ENCODE measurements at places on chromosomes 1 and 21.

DNA sequence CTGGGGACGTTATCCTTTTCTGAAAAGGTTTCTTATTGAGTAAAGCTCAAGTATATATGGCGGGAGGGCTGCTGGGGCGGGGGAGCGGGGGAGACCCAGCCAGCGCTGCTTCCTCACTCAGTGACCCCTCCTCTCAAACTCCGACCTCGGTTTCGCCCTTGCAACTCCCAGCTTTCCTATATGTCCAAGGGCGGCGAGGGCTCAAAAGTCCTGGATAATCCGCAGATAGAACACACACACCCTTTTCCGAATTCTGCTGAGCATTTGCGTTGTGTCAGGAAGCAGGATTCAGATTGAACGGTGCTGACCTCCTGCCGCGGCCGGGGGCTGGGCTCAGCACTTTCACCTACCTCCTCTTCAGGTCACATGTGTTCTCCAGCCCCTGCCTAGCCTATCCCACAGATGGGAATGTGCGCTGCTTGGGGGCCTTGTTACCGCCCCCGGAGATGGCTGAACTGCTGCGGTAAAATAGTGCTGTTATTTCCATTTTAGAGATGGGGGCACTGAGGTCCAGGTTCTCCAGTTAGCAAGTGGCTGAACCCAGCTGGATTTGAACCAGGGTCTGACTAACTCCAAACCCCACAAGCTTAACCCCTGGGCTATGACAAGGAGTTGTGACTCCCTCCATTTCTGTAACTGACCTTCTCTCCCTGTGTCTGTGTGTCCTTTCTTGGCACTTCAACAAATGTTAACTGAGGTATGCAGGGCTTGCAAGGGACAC is 795 bp upstream of the AHDC1 start:
- no peak for DNase-seq

GRCh38 chr1:156858555-156858956 is 361 bp downstream of the INSRR start:
- DNase-seq, result no peak

DNA sequence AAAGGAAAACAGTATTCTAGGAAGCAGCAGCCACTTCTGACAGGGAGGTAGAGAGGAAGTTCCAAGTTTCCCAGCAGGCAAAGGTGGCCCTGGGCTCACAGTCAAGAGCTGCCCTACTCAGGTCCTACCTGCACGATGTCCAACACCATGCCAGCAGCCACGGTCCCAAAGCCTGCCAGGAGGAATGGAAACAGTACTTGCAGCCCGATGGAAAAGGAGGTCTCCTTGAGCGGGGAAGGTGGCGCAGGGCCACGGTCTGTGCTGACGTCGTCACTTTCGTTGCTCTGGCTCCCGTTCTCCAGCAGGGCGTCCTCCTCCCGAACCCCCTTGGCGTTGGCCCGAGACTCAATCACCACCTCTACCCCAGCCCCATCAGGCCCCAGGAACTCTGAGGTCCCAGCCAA is 3.1 kb downstream of the SLC41A1 start:
- DNase-seq, result no peak

DNA sequence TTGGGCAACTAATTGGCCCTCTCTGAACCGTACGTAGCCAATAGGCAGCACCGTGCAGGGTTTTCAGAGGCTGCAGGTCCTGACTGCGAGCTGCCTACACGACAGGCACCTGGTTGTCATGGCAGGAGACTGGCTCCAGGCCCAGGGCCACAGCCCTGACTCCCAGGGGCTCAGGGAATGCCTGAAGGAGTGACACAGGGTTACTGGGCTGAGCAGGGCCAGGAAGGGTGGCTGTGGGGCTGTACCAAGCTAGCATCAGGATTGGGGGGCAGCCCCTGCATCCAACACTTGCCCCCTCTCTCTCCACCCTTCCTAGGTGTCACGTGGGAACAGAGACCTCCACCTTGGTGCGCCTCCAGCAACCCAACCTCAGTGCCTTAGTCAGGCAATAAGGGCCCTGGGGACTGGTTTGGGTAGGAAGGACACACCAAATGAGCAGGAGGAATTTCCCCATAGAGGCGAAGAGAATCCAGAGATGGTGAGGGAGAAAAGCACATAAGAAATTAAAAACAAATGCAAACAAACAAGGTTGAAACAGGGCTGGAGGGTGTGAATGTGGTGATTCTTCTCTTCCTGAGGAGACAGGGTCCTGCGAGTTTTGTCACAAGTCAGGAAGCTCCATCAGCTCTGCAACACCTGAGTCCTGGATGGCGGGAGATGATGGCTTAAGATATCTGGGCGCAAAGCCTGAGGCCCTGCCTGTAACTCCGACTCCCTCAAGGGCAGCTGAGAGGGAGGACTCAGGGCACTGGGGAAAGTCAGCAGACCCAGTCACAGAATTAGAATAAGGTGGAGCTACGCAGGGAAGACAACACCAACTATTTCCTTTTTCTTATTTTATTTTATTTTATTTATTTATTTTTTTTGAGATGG is 19.7 kb upstream of the RNU1-4 start:
- DNase-seq, result no peak

DNA sequence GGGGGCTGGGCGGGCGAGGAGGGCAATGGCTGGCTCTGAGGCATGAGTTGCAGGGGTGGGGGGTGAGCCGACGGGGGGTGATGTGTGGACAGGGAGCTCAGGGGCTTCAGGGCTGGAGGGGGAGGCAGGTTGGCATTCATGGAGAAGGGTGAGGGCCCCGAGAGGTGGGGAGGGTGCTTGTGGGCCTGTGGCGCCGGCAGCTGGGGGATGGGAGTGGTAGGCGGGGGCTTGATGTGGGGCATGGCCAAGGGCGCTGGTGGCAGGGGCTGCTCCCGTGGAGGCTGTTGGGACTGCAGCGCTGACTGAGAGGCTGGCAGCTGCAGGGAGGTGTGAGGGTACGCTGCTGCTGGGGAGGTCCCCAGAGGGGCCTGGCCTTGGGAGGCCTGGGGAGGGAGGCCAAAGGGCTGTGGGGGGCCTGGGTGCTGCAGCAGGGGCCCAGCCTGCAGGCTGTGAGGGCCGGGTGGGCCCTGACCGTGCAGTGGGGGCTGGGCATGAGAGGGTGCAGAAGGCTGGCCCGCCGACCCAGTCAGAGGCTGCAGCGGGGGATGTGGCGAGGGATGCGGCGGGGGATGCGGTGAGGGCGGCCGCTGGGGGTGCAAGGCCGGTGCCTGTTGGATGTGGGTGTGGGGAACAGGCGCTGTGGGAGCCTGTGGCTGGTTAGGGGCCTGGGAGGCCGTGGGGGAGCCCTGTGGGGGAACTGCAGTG is 42.7 kb downstream of the SLC45A1 start:
- no peak for DNase-seq

- DNase-seq, result no peak
These were observed 6.2 kb downstream of the ZNF691 start for GRCh38 chr1:42852608-42852980.

DNA sequence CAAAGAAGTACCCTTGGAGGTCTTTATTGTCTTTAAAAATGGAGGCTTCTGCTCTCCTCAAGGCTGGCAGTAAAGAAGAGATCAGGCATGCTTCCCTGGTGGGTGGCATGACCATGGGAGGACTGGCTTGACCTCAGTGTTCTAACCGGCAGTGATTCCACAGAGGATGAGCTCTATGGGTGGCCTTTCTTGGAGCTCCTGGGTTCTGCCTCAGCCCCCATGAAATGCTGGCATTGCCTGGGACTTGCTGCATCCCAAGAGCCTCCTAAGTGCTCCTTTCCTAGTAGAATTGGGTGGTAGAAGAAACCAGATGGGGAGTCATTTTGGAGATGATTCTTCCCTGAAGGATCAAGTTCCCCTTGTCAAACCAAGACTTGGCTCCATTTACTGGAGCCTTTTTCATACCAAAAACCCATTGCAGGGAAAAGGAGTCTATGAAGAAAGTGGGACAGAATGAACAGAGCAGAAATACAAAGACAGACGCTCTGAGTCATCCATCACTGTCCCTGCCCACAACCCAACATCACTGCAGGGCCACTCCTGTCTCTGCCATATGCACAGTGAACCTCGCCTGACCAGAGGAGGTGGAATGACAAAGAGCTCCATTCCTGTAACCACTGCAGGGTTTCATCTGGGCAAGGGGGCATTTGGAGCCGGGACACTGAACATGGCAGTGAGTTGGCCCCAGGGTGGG is 42.4 kb downstream of the RIMS3 start:
- no peak for DNase-seq

- no peak for DNase-seq
These were observed 5.4 kb downstream of the HSD11B1 start for GRCh38 chr1:209710093-209710492.

GRCh38 chr1:96715482-96715881 is 6.1 kb upstream of the PTBP2 start:
- no peak for DNase-seq

GRCh38 chr1:99600782-99601181 is 45.1 kb upstream of the PALMD start:
- DNase-seq, result no peak

DNA sequence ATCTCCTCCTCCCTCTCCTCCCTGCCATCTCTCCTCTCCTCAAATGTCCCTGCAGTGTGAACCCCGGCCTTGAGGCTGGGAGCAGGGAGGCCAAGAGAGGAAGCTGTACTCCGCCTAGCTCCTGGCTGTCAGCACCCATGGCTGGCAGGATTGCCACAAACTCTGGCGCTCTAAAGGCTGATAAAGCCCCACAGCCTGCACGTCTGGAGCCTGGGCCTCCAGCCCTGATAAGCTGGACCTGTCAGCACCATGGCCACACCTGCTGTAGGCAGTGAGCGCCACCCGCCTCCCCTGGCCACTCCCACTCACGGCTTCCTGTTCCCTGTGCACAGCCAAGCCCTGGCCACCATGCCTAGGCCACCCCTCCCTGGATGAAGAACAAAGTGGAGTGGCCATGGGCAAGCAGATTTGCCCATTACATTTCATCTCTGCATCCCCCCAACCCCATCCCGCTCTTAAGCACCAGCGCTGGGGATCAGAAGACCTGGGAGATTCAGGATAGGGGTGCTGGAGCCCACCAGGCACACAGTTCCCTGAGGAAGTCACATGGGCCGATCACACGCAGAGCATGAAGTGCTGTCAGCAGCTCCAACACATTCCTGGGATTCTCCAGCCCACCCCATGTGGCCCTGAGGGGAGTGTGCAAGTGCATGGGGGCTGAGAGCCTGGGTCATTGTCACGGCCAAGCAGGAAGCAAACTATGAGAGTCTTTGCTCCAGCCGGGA is 24.2 kb upstream of the NPPB start:
- DNase-seq, result no peak

GRCh38 chr1:224380003-224380402 is 23.3 kb downstream of the CNIH4 start:
- DNase-seq, result peak; percentile 22

- DNase-seq, result no peak
These were observed 60.7 kb upstream of the ITPKB start for GRCh38 chr1:226799634-226800281.

GRCh38 chr1:66416295-66416694 is 117.7 kb upstream of the SGIP1 start:
- DNase-seq, result no peak

GRCh38 chr1:244651956-244652622 is 837 bp upstream of the DESI2 start:
- no peak for DNase-seq

GRCh38 chr1:44281962-44282703 is 68.9 kb downstream of the DMAP1 start:
- no peak for DNase-seq

DNA sequence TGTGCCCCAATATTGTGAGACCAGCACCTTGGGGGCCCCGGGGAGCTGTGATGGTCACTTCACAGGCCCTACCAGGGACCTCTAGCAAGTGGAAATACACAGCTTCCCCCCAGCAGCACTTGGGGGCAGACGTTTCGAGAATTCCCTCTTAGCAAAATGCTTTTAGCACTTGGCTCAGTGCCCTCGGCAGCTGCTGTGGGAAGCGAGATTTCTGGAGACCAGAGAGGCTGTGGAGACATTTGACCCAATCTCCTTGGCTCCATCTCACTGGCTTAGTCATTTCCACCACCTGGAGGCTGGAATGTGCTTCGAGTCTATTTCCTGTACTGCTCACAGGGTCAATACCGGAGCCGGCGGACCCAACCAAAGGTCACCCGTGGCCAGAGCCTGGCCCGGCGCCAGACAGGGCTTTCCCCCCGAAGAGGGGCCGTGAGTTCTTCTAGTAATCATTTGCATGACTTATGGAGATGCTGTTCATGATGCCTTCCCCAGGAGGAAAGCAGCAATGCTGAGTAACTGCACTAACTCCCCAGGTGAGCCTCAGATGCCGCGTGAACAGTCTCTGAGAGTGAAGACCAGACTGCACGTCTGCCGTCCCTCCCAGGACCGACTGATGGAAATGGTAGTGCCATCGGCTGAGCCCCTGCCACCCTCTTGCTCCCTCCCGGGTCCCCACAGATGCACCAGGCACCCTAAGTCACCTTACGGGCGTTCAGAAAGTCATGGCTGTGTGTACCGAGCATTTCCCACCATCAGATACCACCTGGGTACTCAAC is 4.4 kb upstream of the C2CD2 start:
- no peak for DNase-seq

Data from stimulated activated CD4-positive, alpha-beta T cell treated with anti-CD3 and anti-CD28 coated beads, TNF-alpha, amount 100 ng/mL, for 4 hours (primary cell).